CD4-positive, alpha-beta T cell treated with Interleukin-15 for 4 hours (primary cell): ENCODE measurements at places on chromosomes 12 and 14.

DNA sequence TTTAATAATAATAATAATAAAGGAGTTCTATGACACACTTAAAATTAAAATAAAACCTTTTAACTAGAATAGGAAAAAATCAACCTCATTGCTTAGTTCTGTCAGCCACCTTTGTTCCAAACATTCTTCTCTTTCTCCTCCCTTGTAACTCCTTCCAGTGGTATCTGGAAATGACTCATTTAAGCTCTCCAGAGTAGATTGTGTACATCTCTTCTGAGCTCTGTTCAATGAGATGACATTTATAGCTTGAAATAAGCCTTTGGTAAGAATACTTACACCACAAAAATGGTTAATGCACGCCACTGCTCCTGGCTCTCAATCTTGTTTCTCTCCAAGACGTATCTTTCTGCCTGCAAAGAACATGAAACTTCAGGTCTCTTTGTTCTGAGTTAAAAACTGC lies 70.3 kb downstream of the STAB2 start:
- DNase-seq: no peak

DNA sequence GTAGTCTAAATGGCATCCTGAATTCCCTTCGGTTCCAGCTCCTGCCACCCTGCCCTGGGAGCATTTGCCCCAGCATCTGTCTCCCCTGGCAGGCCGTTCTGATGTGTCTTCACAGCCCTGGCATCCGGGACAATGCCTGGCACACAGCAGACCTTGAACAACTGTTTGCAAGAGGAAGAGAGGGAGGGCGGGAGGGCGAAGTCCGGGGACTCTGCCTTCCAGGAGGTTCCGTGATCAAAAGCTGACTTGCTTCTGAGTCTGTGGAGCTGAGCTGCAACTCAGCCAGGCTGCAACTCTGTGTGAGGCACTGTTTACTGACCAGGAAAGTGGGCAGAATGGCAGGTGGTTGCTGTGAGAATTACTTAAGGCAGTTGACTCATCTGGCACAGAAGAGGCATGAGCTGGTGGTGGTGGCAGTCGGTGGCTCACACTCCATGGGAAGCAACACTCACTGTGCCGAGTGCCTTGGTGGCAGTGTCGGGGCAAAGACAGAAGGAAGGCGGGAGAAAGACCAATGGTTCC lies 61.1 kb upstream of the DLK1 start:
- no peak for DNase-seq

- DNase-seq: no peak
Observed at GRCh38 chr12:16608946-16609539, 3.1 kb upstream of the LMO3 start.

DNA sequence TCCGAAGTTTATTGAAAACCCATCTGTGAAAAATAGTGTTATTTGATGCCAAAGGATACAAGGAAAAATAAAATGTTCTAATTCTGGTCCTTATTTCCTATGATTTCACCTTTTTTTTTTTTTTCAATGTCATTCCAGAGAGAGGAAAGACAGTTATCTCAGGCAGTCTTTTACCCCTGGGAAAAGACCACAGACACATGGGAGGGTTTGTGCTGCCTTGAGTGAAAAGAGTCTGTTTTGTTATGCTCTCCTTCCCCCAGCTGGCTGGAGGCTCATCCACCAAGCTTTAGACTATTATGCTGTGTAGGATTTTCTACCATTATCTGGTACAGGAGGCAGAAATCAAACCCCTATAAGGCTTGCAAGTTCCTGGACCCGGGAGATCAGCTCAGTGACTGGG lies 151.8 kb downstream of the CRADD start:
- DNase-seq: no peak

DNA sequence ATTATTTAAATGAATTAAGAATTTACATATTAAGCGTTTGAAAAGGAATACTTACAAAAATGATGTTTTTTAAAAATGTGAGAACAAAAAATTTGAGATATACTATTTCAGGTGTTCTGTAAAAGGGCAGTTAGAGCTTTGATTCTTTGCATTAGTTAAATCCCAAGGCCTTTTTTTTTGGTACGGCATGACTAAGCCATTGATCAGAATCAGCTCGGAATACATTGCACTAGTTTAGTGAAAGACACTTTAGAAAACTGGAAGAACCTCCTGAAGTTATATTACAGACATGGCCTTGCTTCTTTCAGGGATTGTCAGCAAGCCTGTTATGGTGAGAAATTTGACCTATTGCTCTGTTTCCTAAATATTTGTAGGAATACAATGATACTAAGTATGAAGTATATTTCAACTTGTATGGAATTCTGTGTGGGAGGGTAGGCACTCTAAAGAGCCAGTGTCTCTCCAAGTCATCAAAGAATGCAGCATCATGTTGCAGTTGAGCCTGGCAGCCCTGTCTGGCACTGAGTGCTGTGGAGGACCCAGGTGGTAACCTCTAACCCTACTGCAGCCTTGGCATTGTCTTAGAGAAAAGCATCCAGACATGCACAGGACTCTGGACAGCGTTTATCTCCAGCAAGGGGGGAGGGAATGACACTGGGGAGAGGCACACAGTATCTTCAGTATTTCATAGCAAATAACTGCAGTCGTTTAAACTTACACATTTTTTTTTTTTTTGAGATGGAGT lies 1.5 kb downstream of the KLC1 start:
- DNase-seq: no peak

- peak; percentile 40 for DNase-seq
Observed at GRCh38 chr14:73295198-73295796, 58.0 kb downstream of the PAPLN start.

DNA sequence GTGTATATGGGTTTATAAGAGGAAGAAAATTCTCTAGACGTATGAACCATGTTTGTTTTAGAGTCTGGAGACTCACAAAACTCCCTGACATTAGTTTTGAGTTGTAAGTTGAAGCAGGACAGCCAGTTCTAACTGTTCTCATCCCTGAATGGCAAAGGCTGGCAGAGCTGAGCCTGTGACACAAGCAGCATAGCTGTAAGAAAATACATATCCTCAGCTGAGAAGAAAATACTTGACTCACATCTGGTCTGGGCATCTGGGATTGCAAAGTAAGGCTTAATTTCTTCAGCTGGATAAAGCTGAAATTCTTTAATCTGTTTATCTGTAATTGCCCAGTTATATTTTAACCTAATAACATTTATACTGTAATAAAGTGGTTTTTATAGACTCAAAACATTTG lies 156.3 kb downstream of the PELI2 start:
- DNase-seq: no peak

DNA sequence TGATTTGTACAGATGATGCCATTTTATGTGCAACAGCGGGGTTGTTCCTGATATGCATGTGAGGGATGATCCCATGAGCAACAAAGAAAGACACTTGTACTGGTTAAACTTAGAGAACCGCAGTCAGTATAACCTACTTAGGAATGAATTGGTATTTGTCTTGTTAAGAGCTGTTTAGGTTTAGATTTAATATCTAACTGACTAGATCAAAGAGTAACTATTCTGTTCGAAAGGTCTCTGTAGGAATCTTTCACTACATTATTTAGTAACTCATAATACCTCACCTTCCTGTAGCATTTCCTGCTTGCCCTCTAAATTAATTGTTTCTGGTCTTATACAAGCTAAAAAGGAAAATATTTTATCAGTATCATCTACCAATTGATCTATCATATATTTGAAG lies 350.4 kb downstream of the TRHDE start:
- no peak for DNase-seq

DNA sequence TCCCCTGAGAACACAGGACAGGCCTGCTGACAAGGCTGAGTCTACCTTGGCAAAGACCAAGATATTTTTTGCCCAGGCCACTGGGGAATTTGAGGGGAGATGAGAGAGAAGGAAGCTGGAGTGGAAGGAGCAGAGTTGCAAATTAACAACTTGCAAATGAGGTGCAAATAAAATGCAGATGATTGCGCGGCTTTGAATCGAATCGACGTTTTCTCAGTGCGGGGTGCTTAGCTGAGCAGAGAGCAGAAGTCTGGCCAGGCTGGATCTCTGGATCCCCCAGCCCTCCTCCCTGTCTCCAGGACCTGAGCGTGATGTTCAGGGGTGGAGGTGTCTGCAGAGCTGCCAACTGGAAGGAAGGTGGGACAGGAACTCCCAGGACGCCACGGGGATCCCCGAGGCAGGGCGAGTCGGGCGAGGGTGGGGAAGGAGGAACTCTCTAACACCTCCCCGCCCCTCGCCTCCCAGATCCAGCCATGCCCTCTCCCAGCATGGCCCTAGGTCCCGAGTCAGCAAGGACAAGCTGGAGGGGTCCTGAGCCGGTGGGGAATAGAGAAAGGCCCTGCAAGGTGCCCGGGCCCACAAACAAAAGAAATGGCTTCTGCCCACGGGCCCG lies 527 bp upstream of the CARMIL3 start:
- no peak for DNase-seq

DNA sequence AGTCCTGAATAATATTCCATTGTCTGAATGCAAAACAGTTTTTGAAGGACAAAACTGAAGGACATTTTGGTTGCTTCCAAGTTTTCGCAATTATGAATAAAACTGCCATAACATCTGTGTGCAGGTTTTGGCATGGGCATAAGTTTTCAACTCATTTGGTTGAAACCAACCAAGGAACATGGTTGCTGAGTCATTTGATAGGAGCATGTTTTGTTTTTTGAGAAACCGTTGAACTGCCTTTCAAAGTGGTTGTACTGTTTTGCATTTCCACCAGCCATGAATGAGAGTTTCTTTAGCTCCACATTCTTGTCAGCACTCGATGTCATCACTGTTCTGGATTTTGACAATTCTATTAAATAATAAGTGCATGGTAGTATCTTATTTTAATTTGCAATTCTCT lies 23.0 kb upstream of the GSG1 start:
- no peak for DNase-seq

DNA sequence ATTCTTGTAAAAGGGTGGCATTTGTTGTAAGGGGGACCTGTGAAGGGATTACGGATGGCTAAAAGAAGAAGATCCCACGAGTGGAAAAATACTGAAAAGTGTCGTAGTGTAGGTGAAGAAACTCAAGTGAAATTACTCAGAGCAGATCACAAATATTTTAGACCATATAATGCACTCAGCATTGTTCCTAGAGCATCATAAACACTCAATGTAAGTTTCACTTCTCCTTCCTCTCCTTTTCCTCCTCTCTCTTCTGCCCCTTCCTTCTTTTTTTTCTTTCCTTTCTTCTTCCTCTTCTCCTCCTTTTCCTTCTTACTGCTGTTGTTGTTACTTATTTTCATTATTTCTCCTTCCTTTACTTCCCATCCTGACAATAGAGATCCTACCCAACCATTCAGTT lies 445.6 kb downstream of the ADAMTS20 start:
- DNase-seq: no peak

GRCh38 chr14:78950649-78951048 lies 780.5 kb downstream of the NRXN3 start:
- no peak for DNase-seq

DNA sequence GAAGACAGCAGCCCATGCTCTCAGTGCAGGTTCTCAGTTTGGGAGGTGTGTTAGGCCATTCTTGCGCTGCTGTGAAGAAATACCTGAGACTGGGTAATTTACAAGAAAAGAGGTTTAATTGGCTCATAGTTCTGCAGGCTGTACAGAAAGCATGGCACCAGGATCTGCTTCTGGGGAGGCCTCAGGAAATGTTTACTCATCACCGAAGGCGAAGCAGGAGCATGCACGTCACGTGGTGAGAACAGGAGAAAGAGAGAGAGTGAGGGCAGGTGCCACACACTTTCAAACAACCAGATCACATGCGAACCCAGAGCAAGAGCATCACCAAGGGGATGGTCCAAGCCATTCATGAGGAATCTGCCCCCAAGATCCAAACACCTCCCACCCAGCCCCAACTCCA lies 9.0 kb upstream of the LRP6 start:
- no peak for DNase-seq

- no peak for DNase-seq
Observed at GRCh38 chr12:102992720-102993119, 35.2 kb downstream of the ASCL1 start.

- DNase-seq: no peak
Observed at GRCh38 chr14:65676361-65677014, 264.0 kb downstream of the FUT8 start.

- no peak for DNase-seq
Observed at GRCh38 chr14:78188882-78189281, 18.7 kb downstream of the NRXN3 start.

DNA sequence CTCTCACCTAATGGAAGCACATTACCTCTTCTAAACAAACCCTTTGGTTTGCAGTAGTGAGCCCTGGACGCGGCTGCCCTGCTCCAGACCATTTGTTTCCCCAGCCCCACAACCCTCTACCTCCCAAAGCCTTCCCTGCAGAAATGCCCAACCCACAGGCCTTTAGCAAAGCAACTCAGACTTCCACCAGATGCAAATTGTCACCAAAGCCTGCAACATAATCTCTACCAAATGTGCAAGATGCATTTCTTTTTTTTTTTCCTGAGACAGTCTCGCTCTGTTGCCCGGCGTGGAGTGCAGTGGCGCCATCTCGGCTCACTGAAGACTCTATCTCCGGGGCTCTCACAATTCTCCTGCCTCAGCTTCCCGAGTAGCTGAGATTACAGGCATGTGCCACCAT lies 56.2 kb downstream of the VWF start:
- no peak for DNase-seq

- DNase-seq: no peak
Observed at GRCh38 chr12:2485681-2486080, 309.1 kb upstream of the FKBP4 start.

GRCh38 chr12:4979737-4980136 lies 63.9 kb upstream of the KCNA5 start:
- no peak for DNase-seq

DNA sequence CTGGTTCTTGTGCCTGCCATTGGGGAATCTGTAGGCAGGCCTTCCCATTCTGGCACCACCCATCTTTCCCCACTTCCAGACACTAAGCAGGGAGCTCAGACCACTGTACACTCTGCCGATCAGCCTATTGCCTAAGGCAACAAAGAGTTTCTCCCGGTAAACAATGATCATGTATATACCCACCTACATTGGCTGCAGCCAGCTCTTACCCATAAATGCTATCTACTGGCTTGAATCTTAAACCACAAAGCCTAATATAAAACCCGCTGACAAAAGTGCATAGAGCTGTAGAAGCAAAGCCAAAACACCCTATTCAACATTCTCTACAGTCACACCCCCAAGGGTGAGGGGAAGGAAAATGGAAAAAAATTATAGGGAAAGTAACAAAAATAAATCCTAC lies 20.8 kb upstream of the GLIPR1 start:
- no peak for DNase-seq

- DNase-seq: no peak
Observed at GRCh38 chr14:70514168-70515069, 20.4 kb downstream of the ADAM20 start.

GRCh38 chr12:19946550-19946949 lies 421.8 kb upstream of the PDE3A start:
- no peak for DNase-seq

- DNase-seq: peak; percentile 50
Observed at GRCh38 chr14:63478010-63478409, 65.2 kb downstream of the PPP2R5E start.

DNA sequence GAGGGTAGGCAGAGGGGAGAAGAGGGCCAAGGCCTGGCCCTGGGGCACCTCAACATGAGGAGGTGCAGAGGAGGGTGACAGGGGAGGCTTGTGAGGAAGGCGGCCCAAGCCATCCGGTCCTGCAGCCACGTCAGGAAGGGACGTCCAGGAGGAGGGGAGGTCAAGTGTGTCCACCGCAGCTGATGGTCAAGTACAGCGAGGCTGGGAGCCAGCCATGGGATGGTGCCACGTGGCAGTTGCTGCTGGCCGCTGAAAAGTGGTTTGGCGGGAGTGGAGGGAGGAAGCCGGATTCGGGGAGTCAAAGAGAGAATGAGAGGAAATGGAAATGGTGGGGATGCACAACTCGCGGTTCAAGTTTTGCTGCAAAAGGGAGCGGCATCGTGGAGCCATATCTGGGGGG lies 41.2 kb downstream of the PRIMA1 start:
- DNase-seq: no peak
